Mucosa of descending colon (tissue), 3 donors: ENCODE measurements at places on chromosomes 2 and 18. TPM values are rescaled to one million over a fixed set of nuclear protein-coding genes. Genes with fewer than 3 reads are reported as not detected.

DNA sequence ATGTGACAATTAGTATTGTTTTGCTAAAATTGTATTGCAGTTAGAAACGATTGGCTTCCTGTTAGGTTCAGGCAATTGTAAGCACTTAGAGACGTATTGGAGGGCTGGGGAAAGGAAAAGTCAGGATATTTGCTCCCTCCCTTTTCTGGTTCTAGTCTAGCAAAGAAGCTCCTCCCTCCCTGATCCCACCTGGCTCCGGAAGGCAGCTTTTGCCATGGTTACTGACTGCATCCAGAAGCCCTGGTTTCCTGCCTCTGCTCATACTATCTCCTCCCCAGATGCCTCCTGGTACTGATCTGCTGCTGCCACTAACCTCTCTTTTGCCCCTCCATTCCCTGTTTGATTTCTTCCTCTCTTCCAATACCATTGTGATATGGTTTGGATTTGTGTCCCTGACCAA, 275.9 kb downstream of the MREG start:
- no peak for DNase-seq

DNA sequence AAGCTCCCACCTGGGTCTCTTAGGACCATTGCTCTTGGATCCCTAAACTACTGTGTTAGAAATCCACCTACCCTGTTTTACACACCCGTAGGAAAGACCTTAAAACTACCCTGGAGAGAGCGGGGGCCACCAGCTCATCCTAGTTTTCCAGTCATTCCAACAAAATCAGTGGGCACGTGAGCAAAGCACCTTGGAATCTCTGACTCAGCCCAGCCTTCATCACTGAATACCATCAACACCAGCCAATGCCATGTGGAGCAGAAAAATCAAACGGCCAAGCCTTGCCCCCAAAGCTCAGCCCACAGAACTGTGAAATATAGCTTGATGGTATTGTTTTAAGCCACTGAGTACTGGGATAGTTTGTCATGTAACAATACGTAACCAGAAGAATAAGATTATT, 449.7 kb upstream of the CHAC2 start:
- no peak for DNase-seq

- no peak for DNase-seq
Measured at GRCh38 chr18:6509417-6509816, 94.7 kb upstream of the L3MBTL4 start.

DNA sequence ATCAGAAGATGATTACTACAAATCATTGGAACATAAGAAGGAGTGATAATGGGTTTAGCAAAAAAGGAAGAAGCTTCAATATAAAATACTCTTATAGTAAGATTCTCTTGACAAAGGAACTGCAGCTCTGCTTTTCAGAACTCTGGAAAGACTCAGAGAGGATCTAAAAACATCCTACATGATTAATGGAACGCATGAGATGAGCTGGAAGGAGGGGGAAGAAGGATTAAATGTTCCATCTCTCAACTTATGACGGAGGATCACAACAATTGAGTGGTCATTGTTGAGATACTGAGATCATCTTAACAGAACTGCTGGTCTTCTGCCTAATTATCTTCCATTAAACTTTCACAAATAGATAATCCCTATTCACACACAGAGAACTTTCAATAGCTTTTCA, 267.5 kb upstream of the SLC8A1 start:
- DNase-seq, result no peak

DNA sequence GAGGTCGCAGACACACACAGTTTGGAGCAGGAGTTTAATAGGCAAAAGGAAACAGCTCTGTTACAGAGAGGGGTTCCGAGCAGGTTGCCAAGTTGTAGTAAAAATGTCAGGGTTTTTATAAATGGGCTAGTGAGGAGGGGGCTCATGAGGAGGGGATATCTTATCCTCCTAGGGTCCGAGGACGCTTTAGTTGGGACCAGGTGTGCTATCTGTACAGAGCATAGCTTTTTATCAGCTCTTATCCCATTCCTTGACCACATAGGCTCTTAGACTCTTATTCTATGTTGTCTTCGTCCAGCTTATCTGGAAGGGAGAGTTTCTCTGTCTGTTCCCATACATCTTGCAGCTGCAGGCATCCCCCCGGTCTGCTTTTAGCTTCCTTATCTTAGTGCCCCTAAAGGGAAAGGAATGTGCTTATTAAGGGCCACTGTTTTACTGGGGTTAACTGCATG, 44.7 kb downstream of the PDK1 start:
- DNase-seq, result no peak

- no peak for DNase-seq
Measured at GRCh38 chr2:177296040-177296439, 31.5 kb upstream of the NFE2L2 start.

- DNase-seq, result no peak
Measured at GRCh38 chr2:168189835-168190569, 57.4 kb downstream of the STK39 start.

The MRO gene
- 0.28 TPM for total RNA-seq

The KIF1A gene
- 1.9 TPM for total RNA-seq

The CLEC4F gene
- 0.14 TPM for total RNA-seq
